ENCODE measurements at places on chromosomes 12 and 14. TPM values are rescaled to one million over a fixed set of nuclear protein-coding genes. Genes with fewer than 3 reads are reported as not detected.

DNA sequence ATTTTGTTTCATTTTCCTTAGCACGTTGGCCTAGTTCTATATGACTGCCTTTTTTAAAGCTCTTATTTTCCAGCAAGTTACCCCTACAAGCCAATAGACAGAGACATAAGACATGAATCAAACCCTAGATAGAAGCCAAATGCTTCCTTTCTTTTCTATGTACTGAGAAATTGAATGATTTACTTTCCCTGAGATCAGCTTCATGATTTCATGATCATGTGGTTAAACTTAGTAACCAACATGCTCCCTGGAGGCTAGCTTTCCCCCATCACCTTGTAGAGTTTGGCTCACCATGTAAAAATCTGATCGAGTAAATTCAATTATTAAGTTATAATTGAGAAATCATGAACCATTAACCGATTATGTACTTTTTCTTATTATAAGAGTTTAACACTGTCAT lies 148.1 kb upstream of the LRIG3 start:
- no peak for DNase-seq

DNA sequence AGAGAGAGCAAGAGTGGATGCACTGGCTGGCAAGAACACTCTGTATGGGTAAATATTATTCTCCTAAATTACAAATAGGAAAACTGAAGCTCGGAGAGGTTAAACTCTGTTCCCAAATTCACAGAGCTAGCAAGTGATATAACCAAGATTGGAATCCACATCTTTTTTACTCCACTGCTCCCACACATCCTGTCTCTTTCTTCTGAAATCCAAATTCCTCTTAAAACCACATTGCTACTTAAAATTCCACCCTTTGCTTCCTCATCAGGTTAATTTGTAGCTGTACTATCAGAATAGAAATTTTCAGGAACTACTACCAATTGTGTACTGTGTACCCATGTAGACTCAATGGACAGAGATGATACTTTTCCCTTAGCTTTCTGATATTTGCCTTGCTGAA lies 74.4 kb downstream of the ARMH4 start:
- no peak for DNase-seq

LETMD1 gene
- 19.7 TPM for total RNA-seq

AQP2 gene
- total RNA-seq: not detected

DNA sequence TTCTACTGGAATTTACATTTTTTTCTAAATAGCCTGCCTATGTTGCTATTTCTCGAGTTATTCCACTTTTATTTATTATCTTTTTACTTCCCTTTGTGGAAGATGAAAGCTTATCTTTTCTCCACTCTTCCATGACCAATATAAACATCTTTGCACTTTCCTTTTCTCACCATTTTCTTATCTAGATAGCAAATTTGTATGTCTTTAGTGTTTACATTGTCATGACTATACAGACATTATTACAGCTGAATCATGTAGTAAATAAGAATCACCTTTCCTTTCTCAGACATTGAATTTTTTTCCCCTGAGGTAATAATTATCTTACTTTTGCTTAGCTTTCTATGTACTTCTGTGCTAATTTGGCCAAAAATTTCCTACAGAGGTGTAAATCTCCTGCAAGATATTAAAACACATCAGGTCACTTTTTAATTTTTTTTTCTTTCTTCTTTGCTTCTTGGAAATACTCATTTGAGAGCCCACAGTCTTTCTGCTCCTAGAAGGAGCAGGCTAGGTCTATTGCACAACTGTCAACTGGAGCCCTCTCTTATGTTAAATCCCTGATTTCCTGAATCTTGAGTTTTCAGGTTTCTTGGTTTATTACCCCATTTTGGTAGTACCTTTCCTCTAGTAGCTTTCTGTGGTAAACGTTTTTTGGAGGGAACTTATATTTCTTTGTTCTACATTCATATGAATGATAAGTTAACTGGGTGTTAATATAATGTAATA lies 109.0 kb upstream of the ATP2B1 start:
- DNase-seq: no peak

GAS2L3 gene
- total RNA-seq: 2.4 TPM

GRCh38 chr12:57268264-57268663 lies 17.3 kb upstream of the STAC3 start:
- DNase-seq: no peak

DNA sequence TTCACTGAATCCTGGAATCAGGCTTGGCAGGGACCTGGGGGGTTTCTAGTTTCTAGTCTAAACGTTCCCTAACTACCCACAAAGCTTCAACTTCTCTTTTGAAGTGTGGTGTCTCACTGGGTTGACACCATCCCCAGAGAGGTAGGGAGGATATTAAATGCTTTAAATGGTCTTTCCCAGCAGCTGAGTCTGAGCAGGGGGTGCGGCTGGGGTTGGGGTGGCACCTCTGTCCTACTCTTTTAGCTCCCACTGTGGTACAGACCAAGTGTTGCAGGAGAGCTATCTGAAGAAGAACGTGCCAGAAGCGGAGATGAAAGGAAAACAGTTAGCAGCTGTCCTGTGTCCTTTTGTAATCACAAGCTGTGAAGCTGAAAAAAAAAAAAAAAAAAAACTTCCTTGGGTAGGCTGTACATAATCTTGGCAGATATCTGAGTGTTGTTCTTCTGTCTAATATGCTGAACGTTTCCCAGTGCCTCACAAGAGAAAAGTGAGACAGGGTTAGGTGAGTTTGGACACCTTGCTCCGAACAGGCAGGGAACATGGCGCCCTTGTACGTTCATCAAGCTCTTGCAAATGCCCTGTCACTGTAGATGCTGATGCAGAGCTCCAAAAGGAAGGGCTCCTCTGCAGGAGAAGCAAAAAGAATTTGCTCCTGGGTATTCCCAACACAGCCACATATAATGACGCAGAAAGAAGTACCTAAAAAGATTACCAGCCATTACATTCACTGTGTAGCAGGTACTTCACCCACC lies 447.2 kb downstream of the APAF1 start:
- DNase-seq: no peak

DNA sequence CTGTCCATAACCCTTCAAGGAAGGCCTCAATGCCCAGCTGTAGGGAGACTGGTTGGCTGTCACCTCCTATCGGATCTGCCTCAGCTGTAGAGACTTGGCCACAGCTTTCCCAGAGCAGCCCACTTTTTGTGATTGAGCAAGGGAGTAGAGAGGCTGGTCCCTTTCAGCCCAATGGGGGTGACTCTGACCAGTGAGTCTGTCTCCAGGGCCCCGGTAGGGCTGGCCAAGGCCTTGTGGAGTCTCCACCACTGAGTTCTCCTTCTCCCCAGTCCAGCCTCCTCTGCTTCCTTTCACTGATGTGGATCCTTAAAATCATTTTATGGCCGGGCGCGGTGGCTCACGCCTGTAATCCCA lies 14.5 kb upstream of the HPD start:
- DNase-seq: peak; percentile 49

- DNase-seq: no peak
Observed at GRCh38 chr14:39621678-39622077, 189.4 kb upstream of the FBXO33 start.

Measured in Right ventricle myocardium superior (tissue), 1 donor.